ENCODE measurements at places on chromosomes 13 and 19. TPM values are rescaled to one million over a fixed set of nuclear protein-coding genes. Genes with fewer than 3 reads are reported as not detected.

Gene SHISA2
- total RNA-seq: not detected

DNA sequence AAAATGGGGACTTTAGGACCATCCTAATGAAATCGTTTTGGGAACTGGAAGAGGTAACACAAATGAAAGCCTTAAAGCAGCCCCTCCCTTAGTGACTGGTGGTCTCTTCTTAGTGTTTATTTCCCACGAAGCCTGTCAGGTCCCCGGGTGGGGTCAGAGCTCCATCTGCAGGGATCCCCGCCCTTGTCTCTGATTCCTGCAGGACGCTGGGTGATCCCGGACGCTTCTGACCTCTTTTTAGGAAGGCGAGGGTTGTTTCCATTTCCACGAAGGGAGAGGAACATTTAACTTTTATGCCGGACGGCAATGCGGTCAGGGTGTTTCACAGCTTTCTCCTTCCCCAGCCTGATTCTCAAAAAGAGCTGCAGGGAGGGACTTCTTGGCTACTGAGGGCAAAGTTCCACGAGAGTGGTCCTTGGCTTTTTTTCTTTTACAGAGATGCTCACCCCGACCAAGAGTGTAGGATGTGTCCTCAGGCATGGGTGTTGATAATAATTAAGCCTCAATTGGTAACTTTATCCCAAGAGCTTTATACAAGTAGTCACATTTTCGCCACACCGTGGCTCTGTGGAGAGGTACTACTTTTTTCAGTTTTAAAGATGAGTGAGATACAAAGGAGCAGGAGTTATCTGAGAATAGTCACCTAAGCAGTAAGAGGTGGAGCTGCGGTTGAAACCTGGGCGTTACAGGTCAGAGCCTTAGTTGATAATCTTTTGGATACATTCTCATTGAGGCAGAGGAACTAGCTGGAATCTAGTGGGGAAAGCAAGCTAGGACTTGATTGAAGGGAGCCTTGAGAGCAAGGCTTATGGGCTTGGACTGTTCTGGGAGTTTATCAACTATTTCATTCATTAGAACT is 813 bp downstream of the ZNF284 start:
- no peak for DNase-seq

DNA sequence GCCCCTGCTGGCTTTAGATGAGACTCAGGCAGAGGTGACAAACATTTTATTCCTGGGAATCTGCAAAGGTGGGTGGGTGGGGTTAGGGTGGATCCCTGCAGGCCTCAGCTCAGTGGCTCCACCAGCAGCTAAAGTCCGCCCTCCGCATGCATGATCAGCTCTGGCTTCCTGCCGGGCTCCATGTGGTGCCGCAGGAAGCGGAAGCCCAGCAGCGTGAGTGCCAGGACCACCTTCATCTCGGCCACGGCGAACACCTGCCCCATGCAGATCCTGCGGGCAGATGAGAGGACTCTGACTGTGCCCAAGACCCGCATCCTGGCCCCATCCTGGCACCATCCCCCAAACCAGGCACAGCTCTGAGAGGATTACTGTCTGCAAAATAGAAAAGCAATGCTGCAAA is 26.3 kb downstream of the CYP4F2 start:
- no peak for DNase-seq

GRCh38 chr13:23877286-23877685 is 11.9 kb downstream of the MIPEP start:
- no peak for DNase-seq

DNA sequence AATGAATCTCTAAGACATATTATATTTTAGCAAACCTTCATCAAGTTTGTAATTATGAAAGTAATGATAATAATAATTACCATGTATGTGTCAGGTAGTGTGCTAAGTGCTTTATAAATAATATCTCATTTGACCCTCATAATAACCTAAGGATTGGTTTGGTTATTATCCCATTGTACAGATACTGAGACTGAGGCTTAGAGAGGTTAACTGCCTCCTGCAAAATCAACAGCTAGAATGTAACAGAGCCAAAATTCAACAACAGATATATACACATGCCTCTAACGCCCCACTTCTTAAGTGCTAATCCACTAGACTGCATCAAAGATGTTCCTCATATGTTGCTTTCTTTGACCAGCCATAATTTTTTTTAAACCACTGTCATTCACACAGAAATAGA is 140.8 kb downstream of the ZAR1L start:
- DNase-seq: no peak

DNA sequence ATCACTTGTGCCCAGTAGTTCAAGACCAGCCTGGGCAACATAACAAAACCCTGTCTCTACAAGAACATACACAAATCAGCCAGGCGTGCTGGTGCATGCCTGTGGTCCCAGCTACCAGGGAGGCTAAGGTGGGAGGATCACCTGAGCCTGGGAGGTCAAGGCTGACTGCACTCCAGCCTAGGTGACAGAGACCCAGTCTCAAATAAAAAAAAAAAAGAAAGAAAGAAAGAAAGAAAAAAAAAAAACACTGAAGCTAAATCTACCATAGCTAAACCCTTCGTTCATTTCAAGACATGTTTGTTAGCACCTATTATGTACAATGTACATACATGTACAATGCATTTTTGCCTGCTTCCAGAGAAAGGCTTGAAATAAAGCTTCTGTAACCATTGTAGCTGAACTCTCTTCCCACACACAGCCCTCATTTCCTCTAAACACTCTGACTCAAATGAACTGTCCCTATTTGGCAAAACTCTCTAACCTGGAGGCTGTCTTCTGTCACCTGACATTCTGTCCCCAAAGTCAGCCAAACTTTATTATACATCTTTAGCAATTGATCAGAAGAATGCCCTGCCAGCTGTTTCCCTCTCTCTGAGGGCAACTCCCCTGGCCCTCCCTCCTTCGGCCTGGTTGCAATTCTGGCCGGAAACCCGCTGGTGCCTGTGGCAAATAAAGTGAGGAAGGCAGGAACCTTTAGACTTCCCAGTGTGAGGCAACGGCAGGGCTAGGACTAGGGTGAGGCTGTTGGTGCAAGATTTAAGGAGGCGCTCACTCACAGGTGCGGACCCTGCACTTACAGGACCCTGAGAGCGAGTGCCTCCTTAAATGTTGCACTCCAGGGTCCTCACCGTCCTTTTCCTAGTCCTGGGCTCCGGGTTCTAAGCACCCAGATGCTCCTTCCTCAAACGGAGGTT is 1.8 kb downstream of the ETHE1 start:
- DNase-seq: peak; percentile 52

Gene TRPC4
- total RNA-seq: 3.3 TPM

GRCh38 chr19:16581145-16581970 is 9.1 kb upstream of the SLC35E1 start:
- no peak for DNase-seq

Gene SNRPA
- 69.9 TPM for total RNA-seq

GRCh38 chr13:102580552-102581169 is 16.1 kb upstream of the TPP2 start:
- no peak for DNase-seq

DNA sequence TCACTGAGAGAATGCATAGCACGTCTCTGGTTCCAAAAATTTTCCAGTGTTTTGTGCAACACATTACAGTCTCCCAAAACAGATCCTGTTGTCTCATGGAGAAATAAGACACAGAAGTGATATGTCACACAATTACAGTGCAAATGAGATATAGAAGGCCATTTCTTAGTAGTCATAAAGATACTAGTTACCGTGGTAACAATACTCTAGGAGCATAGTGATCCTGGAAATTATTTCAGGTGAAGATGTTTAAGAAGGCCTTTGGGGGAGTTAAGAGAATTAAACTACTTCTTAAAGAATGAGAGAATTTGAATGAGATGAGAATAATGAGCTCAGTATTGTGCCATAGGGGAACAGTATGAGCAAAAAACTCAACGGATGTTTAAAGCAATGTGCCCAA is 628.0 kb upstream of the MIR17HG start:
- DNase-seq: no peak
